ENCODE measurements at places on chromosomes 7 and 10.

DNA sequence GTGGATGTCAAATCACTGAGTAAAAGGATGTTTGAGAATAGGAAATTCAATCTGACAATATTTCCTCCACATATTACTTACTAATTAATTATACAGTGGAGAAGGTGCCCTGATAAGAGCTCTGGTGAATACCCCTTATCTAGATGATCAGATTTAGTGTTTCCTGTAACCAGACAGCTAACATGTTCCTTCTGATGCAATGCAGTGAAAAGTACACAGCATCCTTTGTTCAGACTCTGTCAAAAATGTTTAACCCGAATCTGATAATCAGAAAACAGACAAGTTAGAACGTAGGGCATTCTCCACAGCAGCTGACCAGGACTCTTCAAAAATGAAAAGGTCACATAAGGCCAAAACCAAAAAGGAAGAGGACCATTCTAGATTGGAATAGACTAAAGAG lies 46.2 kb downstream of the WDR11 start:
- no peak for DNase-seq

DNA sequence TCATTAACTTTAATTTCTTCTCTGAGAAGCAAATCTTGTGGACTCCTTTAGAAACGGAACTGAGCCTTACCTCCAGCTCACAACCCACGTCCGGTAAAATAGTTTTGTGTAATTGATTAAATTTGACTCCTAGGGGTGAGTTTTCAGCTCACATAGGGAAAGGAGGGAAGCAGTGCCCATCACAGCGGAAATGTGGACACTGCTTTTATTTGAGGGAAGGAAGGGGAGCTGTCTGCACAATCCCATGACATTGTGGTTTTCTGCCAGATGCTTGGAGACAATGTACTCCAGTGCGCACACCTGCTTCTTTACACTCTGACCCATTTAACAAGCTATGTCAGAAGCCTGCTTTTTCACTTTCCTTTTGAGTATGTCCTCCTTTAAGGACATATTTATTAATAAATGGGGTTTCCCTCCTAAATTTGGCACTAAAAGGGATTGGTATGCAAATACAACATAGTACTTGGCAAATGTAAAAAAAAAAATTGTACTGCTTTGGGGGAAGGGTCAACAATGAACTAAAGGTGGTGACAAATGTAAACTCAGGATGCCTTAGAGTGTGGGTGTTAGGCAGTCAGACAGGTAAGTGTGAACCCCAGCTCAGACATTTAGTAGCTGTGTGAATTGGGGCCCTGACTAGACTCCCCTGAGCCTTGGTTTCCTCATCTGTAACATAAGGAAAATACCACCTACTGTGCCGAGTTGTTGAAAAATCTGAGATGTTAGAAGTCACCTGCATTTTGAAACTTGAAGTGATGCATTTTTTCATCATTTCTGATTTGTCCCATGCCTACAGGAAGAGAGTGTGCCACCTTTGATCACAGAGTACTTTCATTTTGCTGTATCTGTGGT lies 90.2 kb upstream of the KLF6 start:
- DNase-seq: peak; percentile 45

- no peak for DNase-seq
Measured at GRCh38 chr7:133815611-133816210, 311.4 kb upstream of the LRGUK start.

DNA sequence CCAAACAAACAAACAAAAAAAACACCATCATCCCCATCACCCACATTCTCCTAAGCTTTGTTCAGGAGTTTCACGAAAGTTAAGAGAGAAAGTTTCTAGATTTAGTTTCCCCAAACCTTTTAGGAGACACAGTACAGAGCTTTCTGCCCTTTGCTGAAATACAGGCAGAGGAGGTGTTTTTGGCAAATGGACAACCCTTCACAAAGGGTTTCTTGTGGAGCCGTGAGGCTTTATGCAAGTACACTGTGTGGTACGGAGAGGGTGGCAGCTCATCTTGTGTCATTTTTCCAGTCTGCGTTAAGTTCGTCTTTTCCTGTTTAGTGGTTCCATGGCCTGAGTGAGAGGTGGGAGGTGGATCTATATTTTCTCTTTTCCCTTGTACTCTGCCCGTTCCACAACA lies 215.5 kb upstream of the PRKCQ start:
- DNase-seq: peak; percentile 65

DNA sequence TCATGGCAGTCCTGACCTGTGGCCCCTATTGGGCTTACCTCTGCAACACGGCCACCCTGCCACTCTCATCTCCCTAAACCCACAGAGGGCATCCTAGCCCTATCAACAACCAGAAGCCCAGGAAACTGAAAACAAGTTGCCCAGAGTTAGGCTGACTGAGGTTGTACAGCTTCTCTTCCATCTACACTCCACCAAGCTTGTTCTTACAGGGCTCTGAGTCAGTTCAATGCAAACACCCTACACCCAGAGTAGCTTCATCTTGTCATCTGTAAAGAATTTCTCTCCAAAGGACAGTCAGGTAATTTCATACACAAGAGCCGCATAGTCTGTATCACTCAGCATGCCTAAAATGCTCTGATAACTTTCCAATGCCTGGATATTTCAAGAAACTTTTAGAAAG lies 175.4 kb downstream of the ARID5B start:
- no peak for DNase-seq

DNA sequence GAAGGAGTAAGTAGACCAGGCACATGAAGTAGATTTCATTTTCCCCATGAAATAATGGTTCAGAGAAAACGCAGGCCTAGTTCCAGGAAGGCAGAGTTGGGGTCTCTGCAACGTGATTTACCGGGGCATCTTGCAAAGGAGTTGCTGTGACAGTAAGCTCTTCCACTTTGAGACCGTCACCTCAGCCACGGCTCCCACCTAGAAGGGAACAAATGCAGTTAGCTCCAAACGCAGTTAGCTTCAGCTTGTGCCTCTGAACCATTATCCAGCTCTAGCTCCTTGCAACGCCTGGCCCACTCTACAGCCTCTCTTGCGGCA lies 7.0 kb upstream of the MYO1G start:
- DNase-seq: no peak

- peak; percentile 37 for DNase-seq
Measured at GRCh38 chr7:366161-366803, 76.3 kb downstream of the FOXL3 start.

All from pons (tissue), 1 donor.